ENCODE measurements at places on chromosomes 2 and 18.

GRCh38 chr2:205867371-205867770, 185.1 kb downstream of the NRP2 start:
- no peak for DNase-seq

DNA sequence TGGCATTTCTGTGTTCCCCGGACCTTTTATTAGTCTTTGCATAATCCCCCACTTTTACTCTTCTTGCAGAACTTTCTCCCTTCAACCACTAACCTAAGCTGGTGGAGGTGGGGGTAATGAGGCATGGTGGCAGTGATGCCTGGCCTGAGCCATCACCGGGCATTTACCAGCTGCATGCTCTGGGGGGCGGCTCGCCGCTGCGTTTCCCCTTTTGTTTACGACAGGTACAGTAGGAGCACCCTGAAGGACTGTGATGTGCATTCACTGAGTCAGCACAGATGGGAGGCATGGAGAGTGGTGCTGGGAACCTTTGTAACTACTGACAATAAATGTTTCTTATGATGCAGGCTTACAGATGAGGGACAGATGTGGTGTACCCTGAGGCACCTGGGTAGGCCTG, 46.9 kb downstream of the PLEKHB2 start:
- DNase-seq: no peak

DNA sequence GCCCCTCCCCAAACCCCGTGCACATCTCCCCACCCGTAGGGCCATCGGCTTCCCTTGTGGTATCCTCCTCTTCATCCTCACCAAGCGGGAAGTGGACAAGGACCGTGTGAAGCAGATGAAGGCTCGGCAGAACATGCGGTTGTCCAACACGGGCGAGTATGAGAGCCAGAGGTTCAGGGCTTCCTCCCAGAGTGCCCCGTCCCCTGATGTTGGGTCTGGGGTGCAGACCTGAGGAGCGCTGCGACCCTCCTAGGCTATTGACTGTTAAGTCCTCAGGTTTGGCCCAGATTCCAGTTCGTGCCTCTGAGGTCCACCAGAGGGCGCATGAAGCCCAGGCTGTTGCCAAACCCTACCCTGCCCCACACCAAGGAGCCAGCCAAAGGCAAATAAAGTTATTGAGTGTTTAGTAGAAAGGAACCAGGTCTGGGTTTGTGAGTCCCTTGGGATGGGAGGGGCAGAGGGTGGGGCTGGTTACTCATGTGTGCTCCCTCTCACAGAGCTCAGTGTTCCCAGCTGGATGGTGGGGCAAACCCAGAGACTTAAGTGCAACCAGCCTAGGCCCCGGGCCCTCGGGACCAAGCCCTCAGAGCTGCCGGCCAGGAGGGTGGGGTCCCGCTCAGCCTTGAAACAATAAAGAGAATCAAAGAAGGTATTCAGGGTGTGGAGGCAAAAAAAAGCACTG, 2.4 kb downstream of the PNKD start:
- peak; percentile 66 for DNase-seq

- DNase-seq: no peak
Observed at GRCh38 chr2:172496160-172496608, 59.7 kb upstream of the PDK1 start.

GRCh38 chr2:212142631-212143030, 396.0 kb downstream of the ERBB4 start:
- DNase-seq: no peak

All from activated CD4-positive, CD25-positive, alpha-beta regulatory T cell (primary cell).